ENCODE measurements at places on chromosomes 1 and 21. TPM values are rescaled to one million over a fixed set of nuclear protein-coding genes. Genes with fewer than 3 reads are reported as not detected.

DNA sequence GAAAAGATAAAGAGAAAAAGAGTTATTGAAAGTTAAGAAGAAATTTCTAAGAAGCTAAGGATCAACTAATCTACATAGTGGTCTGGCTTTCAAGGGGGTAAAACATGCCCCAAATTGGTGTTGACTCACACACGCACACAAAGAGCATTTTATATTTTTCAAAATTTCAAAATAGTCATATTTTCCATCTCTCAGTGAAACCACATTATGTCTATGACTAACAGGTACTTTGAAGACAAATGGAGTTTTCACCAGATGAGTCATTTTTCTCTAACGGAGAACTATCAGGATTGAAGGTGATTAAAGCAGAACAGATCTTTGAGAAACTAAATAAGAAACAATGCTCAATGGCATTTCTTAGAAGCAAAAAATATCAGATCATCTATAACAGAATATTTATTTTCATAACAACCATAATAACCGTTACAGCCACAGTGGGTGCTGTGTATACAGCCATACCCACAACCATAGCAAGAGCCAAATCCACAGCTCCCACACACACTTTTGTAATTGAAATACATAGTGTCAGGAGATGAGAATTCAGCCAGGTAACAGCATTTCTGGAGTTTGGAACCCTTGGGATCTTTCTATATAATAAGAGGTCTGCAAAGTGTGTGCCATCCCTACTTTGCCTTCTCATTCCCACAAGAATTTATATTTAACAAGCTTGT is at the start of gene KRTAP21-3:
KRTAP21-3 (minus strand) TSS at position 539 of the 671 bp plus-strand sequence; CDS start at position 521, 18 bp downstream.
- DNase-seq: no peak

DNA sequence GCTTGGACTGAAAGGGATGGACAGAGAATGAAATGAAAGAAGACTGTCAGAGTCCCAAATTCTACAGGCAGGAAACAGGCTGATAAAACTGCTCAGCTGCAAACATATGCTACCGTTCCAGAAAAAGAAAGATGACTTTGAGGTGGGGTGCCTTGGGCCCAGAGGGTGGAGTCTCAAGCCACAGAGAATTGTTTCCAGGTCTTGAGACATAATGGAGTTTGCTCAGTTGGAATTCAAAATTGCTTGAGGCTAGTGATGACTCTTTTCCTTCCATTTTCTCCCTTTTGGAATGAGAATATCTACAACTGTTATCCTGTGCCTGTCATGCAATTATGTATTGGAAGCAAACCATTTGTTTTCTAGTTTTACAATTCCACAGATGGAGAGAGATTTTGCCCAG is 23.6 kb upstream of the PSEN2 start:
- DNase-seq: no peak

GRCh38 chr1:22808676-22809483 is 98.2 kb downstream of the EPHB2 start:
- no peak for DNase-seq

BEND5 gene
- polyA plus RNA-seq: not detected

KRTAP21-2 gene
- not detected for polyA plus RNA-seq

ZNF692 gene
- 46.8 TPM for polyA plus RNA-seq

DNALI1 gene
- polyA plus RNA-seq: not detected
